ENCODE measurements at places on chromosomes 12 and 14.

- no peak for DNase-seq
These were observed 145.9 kb upstream of the SLCO1C1 start for GRCh38 chr12:20549108-20549719.

DNA sequence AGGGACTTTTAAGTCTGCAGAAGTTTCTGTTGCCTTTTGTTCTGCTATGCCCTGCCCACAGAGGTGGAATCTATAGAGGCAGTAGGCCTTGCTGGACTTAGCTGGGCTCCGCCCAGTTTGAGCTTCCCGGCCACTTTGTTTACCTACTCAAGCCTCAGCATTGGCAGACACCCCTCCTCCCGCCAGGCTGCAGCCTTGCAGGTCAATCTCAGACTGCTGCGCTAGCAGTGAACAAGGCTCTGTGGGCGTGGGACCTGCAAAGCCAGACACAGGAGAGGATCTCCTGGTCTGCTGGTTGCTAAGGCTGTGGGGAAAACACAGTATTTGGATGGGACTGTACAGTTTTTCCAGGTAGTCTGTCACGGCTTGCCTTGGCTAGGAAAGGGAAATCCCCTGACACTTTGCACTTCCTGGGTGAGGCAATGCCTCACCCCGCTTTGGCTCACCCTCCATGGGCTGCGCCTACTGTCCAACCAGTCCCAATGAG, 43.7 kb downstream of the CCDC59 start:
- no peak for DNase-seq

DNA sequence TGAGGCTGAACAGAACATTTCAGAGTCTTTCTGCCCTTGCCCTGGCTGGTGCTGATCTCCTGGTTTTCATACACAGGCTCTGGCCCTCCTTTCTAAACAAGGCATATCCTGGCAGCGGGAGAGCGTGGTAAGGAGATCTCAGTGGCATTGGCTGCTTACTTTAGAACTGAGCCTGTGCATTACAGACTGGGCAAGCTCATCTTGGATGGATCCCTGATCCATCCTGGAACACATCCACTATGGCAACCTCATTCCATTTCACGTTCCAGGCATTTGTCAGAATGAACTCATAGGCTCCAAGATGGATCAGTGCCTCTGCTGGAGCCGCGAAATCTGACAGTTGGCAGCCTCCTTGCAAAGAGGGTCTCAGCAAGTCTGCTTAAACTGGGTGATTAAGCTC, 224.5 kb upstream of the PELI2 start:
- no peak for DNase-seq

DNA sequence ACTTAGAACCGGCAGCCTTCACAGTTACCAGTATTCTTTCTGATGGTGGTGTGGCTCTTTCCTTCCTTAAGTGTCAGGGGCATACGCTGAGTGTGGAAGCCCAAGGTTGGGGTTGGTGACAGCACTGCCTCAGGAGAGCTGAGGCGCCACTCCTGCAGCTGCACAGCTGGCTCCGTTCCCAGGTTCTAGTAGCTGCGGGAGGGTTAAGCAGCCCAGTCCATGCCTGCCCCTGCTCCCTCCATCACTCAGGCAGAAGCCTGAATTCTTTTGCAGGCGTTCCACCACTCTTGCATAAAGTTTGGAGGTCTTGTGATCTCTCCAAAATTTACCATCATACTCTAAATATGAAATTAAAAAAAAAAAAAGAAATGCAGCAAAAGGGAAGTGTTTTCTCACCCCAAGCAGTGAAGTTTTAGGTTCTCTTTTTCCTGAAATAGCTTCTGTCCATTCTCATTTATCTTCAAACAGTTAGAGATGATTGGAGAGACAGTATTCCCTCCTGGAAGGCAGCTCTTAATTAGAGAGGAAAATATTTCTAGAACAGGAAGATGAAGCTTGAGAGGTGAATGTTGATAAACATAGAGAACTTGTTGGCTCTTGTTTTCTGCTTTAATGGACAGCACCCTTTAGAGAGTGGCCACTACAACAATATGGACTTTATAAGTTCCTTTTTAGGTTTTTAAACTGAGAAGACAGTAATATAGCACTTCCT, 136.1 kb downstream of the FGD4 start:
- DNase-seq: peak; percentile 54

- DNase-seq: no peak
These were observed 75.9 kb downstream of the TTLL5 start for GRCh38 chr14:75736845-75737485.

Data from DMS 273 treated with DMSO at 0.1 percent for 48 hours (cell line).